ENCODE measurements at places on chromosomes 2 and 18. TPM values are rescaled to one million over a fixed set of nuclear protein-coding genes. Genes with fewer than 3 reads are reported as not detected.

LCT gene
- total RNA-seq = not detected

AQP12B gene
- not detected for total RNA-seq

DNA sequence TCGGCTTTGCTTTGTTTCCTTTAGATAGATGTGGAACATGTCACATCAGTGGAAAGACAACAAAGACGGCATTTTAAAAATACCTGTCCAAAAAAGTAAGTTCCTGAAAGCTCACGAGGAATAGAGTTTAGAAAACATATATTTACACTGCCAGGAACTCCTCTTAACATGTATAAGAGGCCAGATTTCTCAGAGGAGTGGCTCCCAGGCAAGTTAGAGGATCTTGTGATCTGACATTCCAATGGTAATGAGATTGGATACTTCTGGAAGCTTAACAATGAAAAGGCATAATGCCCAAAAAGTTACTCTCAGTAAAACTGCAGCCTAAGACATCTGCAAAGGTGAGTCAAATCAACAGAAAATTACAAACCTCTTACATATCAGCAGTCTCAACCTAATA lies 77.1 kb downstream of the CYRIA start:
- no peaks in the 10 kb centered on the region for H3K4me1 ChIP-seq
- no peaks in the 10 kb centered on the region for H3K27me3 ChIP-seq
- H3K4me3 ChIP-seq = no peak overlapping the region
- H3K27ac ChIP-seq = no peak overlapping the region
- H3K36me3 ChIP-seq = peaks cover 13% of the 10 kb centered on the region

DNA sequence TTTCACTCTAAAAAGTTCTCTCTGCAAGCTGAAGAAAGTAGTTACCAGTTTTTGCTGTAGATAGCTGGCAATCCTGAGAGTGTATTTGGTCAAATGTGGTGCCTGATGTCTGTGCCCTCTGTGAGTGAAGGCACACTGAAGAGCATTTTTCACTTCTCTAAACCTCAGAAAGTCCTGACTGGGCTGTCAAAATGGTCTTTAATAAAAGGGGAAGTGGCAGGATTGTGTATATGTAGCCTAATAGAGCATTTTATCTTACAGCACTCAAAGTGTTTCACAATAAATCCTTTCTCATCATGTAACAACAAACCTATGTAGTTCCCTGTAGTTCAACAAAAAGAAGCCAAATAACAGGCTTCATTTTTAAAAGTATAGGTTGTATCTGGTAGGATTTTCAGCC lies 1552.3 kb upstream of the SLC39A10 start:
- no peak overlapping the region for H3K27ac ChIP-seq
- no peak overlapping the region for H3K4me3 ChIP-seq
- no peaks in the 10 kb centered on the region for H3K4me1 ChIP-seq
- no peaks in the 10 kb centered on the region for H3K36me3 ChIP-seq
- DNase-seq = no peak
- no peaks in the 10 kb centered on the region for H3K27me3 ChIP-seq

DNA sequence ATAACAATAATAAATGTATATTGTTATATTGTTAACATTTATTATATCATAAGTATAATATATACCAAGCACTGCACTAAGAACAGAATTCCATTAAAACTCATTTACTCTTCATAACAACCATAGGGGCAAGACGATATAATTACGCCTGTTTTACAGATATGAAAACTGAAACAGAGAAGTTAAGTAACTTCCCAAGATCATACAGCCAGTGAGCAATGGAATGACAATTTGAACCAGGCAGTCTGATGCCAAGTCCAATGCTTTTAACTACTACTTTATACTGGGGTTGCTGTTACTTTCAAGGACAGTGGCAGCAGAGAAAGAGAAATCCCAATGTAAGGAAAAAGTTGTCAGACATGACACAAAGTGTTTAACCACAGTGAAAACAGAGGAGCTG lies 338.8 kb upstream of the ID2 start:
- H3K27ac ChIP-seq = no peak overlapping the region
- H3K27me3 ChIP-seq = no peaks in the 10 kb centered on the region
- DNase-seq = no peak
- H3K4me3 ChIP-seq = no peak overlapping the region

- H3K27ac ChIP-seq = no peak overlapping the region
- H3K4me3 ChIP-seq = no peak overlapping the region
- DNase-seq = no peak
- H3K4me1 ChIP-seq = no peaks in the 10 kb centered on the region
- no peaks in the 10 kb centered on the region for H3K36me3 ChIP-seq
Measured at GRCh38 chr2:134537702-134538101, 181.1 kb downstream of the TMEM163 start.

DNA sequence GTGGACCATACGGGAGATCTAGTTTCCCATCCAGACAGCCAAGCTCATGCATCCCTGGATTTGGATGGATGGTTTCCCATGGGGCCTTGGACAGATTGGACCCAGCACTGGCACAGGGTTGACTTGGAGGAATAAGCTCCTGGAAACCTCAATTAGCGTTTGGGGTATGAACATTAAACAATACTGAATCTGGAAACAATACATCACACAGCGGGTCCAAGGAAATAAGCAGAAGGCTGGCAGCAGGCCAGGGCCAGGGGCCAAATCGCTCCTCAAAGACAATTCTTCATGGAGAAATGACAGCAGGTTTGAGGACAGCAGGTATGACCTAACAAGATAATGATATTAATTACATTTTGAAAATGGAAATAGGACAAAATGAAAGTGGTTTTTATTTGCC lies 540.6 kb downstream of the RIT2 start:
- H3K27ac ChIP-seq = no peak overlapping the region
- H3K4me1 ChIP-seq = no peaks in the 10 kb centered on the region
- H3K27me3 ChIP-seq = no peaks in the 10 kb centered on the region
- no peak overlapping the region for H3K4me3 ChIP-seq
- no peak for DNase-seq

- no peak for DNase-seq
- peaks cover 6% of the 10 kb centered on the region for H3K27me3 ChIP-seq
- H3K4me3 ChIP-seq = no peak overlapping the region
Measured at GRCh38 chr2:15563227-15564100, 2.3 kb upstream of the NBAS start.

- DNase-seq = no peak
- no peaks in the 10 kb centered on the region for H3K36me3 ChIP-seq
- no peak overlapping the region for H3K4me3 ChIP-seq
- no peak overlapping the region for H3K27ac ChIP-seq
Measured at GRCh38 chr2:53429901-53430300, 337.7 kb upstream of the CHAC2 start.

GRCh38 chr2:219042157-219042556 lies 841 bp upstream of the CFAP65 start:
- H3K27me3 ChIP-seq = peaks cover 91% of the 10 kb centered on the region
- DNase-seq = no peak
- H3K4me3 ChIP-seq = no peak overlapping the region
- H3K4me1 ChIP-seq = no peaks in the 10 kb centered on the region

- no peaks in the 10 kb centered on the region for H3K36me3 ChIP-seq
- DNase-seq = no peak
- H3K4me3 ChIP-seq = no peak overlapping the region
- no peak overlapping the region for H3K27ac ChIP-seq
- H3K4me1 ChIP-seq = no peaks in the 10 kb centered on the region
Measured at GRCh38 chr2:75055820-75056675, 97.6 kb downstream of the POLE4 start.

DNA sequence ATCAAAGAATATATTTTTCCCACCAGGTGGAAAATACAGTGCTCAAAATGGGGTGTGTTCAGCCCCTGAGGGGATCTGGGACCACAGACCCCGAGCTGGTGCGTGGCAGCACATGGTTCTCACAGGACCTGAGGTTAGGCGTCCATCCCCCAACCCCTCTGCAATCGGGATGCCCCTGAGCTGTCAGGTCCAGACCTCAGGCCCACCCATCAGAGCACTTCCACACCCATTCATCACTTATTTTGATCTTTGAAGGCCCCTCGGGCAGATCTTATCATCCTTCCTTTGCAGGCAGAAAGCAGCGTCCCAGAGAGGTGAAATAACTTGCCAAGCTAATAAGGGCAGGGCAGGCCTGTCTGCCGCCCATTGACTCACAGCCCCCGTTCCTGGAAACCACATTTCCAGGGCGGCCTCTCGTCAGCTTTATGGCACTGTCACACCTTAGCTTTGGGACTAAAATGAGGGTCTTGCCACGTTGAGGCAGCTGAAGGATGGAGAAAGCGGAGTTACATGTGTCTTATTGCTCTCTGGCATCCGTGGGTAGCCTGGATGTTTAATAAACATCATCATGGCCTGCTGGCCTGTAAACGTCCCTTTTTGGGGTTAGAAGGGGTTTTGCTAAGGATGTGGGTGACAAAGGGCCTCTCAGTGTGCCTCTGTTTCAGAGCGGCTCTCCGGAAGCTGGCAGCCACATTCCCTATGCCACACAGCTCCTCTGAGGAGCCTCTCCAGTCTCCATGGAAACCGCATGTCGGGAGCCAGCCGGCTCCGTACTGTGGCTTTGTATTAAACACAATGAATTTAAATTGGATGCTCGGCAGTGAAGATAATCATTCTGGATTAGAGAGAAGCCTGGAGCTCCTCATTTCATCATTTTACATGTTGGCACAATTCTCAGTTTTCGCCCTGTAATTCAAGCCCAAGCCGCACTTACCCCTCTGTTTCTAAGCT lies 58.3 kb upstream of the MAPRE3 start:
- H3K4me3 ChIP-seq = no peak overlapping the region
- peaks cover 15% of the 10 kb centered on the region for H3K4me1 ChIP-seq
- peaks cover 27% of the 10 kb centered on the region for H3K27me3 ChIP-seq
- H3K36me3 ChIP-seq = no peaks in the 10 kb centered on the region
